T-helper 22 cell (primary cell): ENCODE measurements at places on chromosomes 1 and 21.

DNA sequence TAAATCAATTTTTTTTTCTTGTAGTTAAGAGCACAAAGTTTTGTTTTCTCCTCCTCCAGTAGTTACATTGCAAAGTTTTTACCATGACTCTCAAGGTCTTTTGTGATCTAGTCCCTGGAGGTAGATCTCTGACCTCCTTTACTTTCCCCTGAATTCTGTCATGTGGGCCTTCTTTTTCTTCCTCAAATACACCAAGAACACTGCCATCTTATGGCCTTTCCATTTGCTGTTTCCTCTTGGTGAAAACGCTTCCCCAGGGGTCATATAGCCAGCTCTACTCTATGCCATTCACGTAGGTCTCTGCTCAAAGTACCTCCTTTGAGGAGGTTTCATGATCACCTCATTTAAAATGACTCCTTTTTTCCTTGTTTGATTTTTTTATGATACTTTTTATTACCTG lies 2.7 kb downstream of the DDX20 start:
- DNase-seq = no peak

DNA sequence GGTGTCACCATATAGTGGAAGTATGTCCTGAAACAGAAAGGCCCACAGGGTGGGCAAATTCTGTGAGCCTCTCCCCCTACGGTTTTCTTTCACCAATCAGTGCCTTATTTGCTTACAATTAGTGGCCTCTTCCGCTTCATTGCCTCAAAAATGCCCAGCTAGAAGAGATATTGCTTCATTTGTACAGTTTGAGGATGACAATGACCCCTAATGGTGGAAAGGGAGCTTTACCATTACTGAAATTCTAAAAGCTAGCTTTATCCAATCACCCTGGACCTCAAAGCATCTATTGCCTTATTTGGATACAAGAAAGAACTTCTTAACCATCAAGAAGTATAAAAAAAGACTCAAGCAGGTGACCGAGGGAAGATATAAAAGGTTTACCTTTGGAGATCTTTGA lies 49.6 kb downstream of the LRRC71 start:
- DNase-seq = no peak

DNA sequence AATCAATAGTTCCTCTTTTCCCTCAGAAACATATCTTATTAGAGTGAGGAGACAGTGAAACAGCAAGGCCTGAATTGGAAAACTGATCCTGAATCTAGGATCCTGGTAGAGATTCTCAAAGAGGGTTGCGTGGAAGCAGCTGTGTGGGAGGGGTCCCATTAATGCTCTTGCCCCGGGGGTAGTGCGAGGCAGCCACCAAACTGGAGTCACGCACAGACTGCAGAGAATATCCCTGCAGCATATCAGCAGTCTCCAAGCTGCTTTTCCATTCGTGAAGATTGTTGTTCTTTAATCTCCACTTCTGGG lies 150.1 kb downstream of the DISC1 start:
- no peak for DNase-seq

DNA sequence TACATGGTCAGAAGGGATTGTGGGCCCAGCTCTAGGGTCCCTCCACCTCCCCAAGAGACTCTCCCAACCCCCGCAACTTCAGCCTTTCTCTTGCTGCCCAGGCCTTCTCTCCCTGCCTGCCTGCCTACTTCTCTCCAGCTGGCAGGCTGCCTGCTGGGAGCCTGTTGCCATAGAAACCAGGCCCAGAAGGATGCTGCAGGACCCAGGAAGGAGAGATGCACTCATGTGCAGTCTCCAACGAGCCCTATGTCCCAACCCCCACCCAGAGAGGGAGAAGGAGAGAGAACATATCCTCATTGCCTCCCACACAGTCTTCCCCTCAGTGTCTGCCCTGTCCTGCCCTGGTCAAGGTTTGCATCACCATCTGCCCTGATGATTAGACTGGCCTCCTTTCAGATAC lies 10.8 kb upstream of the SMIM12 start:
- no peak for DNase-seq

DNA sequence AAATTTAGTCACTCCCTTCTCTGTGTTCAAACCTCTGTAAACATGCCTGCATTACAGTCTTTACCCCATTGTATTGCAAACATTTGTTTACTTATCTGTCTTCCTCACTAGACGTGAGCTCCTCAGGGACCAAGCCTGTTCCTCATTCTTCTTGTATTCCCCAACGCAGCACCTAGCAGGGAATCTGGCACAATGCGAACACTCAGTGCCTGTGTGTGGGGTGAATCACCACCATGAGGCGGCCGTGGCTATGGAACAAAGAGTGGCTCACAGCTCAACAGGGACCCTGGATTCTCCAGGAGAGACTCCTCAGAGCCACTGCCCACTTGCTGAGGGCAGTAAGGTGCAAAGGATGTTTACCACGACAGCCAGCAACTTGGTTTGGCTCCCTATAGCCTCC lies 95.9 kb downstream of the DDX20 start:
- no peak for DNase-seq

DNA sequence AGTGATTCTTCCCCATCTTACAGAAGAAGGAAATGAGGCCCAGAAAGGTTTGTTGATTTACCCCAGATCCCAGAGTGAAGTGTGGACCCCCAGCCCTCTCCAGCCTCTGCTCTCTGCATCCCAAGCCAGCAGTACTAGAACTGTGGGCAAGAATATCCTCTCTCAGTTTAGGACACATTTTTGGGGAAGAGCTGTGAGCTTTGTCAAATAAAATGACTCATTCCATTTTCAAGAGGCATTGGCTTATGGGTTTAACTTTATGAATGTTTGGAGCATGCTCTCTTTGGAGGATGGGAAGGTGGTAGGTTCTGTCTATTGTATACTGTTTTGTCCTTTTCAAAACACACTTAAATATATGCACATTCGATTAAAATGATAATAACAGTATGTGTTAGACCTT lies 70.6 kb upstream of the CNTN2 start:
- no peak for DNase-seq

GRCh38 chr1:174157157-174157806 lies 2.0 kb upstream of the RABGAP1L start:
- DNase-seq = no peak

- no peak for DNase-seq
Observed at GRCh38 chr21:44071359-44072104, 35.7 kb upstream of the PWP2 start.

GRCh38 chr1:20739225-20739624 lies 6.7 kb upstream of the SH2D5 start:
- DNase-seq = no peak

DNA sequence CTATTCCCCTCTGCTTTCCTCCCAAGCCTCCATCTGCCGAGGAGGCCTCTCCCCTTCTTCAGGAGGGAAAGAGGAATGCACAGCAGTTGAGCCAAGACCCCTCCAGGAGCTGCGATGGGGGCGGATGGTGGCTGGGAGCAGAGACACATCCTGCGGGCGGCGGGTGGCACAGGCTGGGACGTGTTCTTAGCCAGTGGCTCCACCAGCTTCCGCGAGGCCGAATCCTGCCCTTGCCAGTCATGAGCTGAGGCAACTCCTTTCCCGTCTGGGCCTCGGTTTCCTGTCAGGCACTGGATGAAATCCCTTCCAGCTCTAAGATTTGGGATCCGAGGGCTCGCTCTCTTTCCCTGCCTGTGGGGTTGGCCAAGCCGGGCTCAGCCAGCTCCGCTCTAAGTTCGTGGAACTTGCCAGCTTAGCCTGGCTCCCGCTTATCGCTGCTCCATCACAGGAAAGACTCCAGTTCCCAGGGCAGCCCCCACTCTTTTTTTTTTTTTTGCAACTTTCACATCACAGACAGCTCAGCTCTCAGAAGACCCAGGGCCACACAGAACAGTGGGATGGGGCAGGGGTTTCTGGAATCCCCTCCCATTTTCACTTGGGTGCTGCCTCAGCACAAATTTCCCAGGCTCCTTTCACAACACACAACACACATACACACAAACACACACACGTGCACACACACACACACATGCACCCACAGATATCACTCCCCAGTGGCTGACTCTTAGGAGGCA lies 506 bp downstream of the MYOM3 start:
- no peak for DNase-seq

GRCh38 chr1:1345860-1346500 lies 3.2 kb downstream of the DVL1 start:
- no peak for DNase-seq

DNA sequence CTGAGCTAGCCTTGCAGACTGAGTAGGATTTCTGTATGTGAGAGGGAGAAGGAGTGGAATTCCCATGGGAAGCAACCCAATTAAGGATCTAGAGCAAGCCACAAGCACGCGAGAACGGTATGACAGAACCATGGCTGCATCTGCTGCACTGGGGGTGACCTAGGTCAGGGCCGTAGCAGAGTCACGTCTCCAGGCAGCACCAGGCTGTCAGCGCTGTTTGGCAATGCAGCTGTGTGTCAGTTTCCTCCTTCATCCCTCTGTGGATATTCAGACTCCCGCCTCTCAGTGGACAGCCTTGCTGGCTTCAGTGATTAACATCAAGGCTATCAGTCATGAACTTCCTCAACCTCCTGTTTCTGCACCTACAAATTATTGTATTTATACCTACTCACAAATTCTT lies 118.1 kb upstream of the PPP2R5A start:
- no peak for DNase-seq
